ENCODE measurements at places on chromosomes 16 and 17.

DNA sequence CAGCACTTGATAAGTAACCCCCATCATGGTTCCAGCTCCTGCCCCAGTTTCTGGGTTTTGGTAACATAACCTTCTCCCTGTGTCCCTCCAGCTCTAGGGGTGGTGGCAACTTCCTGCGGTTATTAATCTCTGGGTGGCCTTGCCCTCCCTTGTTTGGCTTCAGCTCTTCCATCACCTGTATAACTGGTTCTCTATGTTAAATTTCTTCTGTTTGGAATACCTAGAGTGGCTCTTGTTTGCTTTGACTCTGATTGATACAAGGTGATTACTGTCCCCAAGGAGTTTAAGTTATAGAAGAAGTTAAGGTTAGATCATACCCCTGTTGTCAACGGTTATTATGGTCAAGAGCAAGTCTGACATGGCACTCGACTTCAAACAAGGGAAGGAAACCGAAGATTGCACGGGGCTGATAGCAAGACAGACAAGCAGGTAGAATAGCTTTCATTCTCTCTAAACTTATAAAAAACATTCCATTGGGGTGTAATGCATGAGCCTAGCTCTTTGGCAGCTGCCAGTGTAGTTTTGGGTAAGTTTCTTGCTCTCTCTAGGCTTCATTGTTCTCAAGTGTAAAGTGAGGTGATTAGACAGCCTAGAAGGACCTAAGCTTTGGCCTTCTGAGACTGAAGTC is 11.0 kb upstream of the CCR7 start:
- no peak for DNase-seq

DNA sequence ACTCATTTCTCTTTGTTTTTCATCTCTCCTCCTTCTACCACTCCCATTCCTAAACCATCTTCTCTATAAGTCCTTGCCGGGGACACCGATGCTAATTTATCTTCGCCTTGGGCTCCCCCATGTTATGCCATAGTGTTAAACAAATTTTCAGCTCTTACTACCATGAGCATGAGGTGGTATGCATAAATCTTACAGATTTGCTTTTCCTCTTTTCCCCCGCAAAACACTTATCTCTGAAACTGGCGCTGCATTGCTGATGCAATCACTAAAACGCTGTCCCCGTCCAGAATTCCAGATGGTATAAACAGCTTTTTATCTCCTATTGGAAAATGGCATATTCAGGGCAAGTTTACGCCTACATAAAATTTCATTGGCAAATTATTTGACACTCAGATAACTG is 673.6 kb upstream of the CDH8 start:
- DNase-seq, result no peak

- DNase-seq, result no peak
Measured at GRCh38 chr17:19723964-19724363, 7.6 kb upstream of the SLC47A2 start.

GRCh38 chr16:85936816-85937215 is 37.9 kb downstream of the IRF8 start:
- no peak for DNase-seq

DNA sequence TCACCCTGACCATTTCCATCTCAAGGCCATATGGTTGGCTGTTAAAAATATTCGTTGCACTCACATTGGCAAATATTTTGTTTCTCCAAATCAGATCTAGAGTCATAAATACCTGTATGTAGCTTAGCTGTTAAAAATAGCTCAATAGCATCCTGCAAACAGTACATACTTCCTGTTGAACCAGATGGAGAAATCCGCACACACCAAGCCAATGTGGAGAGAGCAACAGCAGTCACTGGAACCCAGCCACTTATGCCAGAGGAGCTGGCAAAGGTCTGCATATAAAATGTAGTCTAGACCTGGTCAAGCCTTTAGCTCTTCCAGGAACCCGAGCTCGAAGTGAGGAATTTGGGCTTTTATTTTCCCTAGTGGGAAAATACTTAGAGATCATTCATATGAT is 146.4 kb upstream of the KCNJ16 start:
- DNase-seq, result no peak

- no peak for DNase-seq
Measured at GRCh38 chr16:51053775-51054174, 97.3 kb downstream of the SALL1 start.

- no peak for DNase-seq
Measured at GRCh38 chr16:50442221-50442620, 73.4 kb upstream of the BRD7 start.

DNA sequence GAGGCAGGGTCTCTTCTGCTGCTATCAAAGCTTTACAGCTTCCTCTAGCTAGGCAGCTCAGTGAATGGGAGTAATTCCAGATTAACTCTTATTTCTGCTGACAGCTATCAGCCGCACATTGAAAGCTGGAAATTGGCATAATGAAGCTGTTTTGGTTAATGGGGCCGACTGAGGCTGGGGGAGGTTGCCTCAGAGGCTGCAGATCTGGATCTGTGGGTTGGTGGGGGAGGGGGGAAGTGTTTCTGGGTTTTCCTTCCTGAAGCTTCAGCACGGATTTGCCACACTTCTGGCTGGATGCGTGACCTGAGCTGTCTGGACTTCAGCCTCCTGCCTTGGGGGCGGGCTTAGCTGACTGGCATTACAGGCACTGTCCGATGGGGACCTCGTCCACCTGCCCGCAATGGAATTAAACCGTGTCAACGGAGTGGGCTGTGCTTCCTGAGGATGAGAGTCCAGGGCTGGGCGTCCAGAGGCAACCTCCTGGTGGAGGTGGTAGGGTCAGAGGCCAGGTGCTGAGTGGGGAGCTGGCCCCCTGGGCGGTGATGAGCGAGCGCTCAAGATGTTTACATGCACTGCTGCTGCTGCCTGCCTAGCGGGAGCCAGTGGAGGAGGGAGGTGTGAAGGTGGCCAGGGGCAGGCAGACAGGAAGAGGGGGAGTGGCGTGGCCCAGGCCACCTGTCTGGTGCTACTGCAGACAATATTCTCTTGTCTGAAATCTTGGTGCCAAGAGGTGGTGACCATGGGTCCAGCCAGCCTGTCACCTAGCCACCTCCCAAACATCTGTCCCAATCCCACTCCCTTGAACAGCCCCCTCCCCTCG is 6.7 kb upstream of the ABCC3 start:
- DNase-seq, result no peak

DNA sequence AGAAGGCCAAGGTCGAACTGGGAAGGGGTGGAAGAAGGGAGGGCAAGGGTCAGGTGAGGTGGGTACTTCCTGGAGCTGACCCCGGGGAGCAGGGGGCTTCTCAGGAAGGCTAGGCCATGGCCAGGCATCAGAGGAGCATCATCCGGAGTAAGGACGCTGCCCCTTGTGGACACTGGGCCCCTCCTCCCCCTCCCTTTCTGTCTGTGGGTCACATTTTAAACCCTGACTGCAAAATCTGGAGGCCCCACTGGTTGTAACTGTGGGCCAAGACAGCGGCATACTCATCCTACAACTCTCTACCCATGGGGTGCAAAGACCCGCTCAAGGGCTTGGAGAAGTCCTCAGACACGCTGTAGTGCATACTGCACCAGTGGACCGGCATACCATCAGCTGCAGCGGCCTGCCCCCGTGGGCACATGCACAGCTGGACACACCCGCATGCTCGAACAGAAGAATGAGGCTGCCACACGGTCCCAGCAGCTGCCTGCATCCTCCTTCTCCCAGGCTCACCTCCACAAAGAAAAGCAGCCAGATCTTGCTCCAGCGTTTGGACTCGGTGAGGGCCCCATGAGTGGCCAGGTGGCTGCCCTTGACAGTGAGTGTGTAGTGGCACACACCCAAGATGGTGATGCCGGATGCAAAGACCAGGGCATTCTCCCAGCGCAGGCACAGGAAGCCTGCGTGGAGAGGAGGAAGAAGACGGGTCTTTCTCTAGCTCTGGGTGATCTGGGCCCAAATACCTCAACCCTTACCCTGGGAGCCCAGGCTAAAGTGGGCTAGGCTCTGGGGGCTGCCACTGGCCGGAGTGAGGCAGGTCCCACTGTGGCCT is 1.2 kb downstream of the FADS6 start:
- DNase-seq, result no peak

GRCh38 chr16:17283016-17283415 is 187.7 kb downstream of the XYLT1 start:
- no peak for DNase-seq

GRCh38 chr17:48478224-48479013 is 48.4 kb upstream of the SKAP1 start:
- peak; percentile 82 for DNase-seq

DNA sequence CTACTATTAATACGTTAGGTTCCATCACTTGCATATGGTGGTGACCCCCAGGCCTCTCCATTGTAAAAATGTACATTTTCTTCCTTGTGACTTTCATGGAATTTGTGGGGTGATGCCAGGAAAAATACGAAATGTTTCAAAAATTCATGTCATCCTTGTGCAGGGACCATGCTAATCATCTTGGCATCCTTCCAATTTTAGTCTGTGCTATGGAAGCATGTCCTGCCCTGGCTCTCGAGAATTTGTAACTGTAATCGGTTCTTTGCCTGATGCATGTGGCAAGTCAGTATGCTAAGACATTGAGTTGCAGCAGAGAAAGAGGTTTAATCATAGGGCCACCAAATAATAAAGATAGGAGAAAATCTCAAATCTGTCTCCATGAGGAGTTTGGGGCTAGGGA is 14.3 kb upstream of the GINS3 start:
- no peak for DNase-seq

GRCh38 chr17:18040261-18040858 is 1.2 kb downstream of the GID4 start:
- no peak for DNase-seq

- no peak for DNase-seq
Measured at GRCh38 chr17:6327007-6327406, 107.9 kb downstream of the AIPL1 start.

Measured in GDM1 (cell line).